ENCODE measurements at places on chromosomes 5 and 9. TPM values are rescaled to one million over a fixed set of nuclear protein-coding genes. Genes with fewer than 3 reads are reported as not detected.

The CACFD1 gene
- total RNA-seq: 153 TPM

The PRLR gene
- 11.1 TPM for total RNA-seq

The RNF130 gene
- total RNA-seq: 62.8 TPM

The CATSPER3 gene
- total RNA-seq: not detected

The EQTN gene
- total RNA-seq: 1.1 TPM

The PPP3R2 gene
- not detected for total RNA-seq

The TERT gene
- not detected for total RNA-seq

The OR2Y1 gene
- not detected for total RNA-seq

The GPR107 gene
- total RNA-seq: 25.7 TPM

The CDH10 gene
- total RNA-seq: not detected

The SPATA31E1 gene
- not detected for total RNA-seq

The KIAA1958 gene
- 12.4 TPM for total RNA-seq

The SLC36A2 gene
- total RNA-seq: not detected

The ZNF879 gene
- 7.0 TPM for total RNA-seq

The WWC1 gene
- total RNA-seq: 10.1 TPM

The PCDHGB2 gene
- total RNA-seq: 12.7 TPM

The CLIC3 gene
- not detected for total RNA-seq

The EIF4E1B gene
- not detected for total RNA-seq

The IFNA6 gene
- not detected for total RNA-seq

The SVEP1 gene
- total RNA-seq: 26.8 TPM

The PCDHA10 gene
- 0.68 TPM for total RNA-seq

The EDIL3 gene
- 38.9 TPM for total RNA-seq

The EGFLAM gene
- not detected for total RNA-seq

Data from transverse colon (tissue), 4 donors.